H9 (cell line): ENCODE measurements at places on chromosomes 4 and X.
A peak's percentile ranks its signal among the peaks of the same experiment; 100 is the strongest.

GRCh38 chr4:90444904-90445303 is 317.7 kb downstream of the CCSER1 start:
- no peak for DNase-seq

GRCh38 chr4:150371869-150372268 is 210.1 kb upstream of the MAB21L2 start:
- no peak for DNase-seq

DNA sequence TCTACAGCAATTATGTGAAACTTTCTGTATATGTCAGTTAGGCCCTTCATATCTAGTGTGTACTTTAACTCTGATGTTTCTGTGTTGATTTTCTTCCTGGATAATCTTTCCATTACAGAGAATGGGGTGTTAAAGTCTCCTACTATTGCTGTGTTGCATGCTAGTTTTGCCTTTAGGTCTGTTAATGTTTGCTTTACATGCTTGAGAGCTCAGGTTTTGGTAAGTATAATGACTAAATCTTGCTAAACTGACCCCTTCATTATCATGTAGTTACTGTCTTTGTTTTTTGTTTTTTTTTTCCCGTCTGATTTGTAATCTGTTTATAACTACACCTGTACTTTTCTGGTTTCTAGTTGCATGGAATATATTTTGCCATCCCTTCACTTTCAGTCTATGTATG is 63.6 kb upstream of the UGT2B15 start:
- no peak for DNase-seq

GRCh38 chr4:112759313-112759712 is 122.4 kb downstream of the LARP7 start:
- peak; percentile 76 for DNase-seq

DNA sequence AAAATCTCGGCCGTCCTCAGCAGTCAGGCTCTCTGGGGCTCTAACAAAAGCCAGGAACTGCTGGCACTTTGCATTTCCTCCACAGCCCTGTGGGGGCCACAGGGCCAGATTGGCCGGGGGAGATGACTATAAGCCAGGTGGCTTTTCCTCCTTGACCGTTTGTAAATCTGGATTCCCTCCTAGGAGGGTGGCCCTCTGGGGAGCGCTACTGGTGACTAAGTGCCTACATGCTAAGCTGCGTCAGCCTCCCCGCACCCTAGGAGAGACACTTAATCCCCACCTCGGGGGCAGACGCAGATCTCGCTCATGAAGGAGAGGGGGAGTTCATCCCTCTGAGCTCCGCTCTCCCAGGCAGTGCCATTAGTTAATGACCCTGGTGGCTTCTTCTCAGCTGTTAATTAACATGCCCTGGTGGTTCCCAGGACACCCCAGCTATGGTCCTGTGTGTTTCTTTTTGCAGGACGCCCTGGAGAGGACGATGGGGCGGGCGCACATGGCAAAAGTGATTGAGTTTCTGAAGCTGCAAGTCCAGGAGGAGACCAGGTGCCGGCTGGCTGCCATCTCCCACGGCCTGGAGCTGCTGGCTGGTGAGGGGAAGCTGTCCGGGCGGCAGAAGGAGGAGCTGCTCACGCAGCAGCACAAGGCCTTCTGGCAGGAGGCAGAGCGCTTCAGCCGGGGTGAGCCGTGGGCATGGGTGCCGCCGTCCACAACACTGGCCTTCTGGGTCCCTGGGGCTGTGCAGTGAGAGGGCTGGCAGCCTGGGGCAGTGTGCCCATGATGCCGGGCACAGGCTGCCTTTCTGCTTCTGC is 41.6 kb downstream of the EVC start:
- DNase-seq: peak; percentile 90

DNA sequence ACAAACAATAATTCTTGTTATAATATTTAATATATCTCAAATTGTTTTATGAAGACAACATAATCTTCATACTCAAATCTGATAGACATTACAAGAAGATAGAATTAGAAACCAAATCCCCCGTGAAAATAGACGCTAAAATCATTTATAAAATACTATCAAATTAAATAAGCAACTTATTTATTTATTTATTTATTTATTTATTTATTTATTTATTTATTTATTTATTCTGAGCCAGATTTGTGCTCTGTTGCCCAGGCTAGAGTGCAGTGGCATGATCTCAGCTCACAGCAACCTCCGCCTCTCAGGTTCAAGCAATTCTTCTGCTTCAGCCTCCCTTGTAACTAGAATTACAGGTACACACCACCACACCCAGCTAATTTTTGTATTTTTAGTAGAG is 294.9 kb upstream of the MAGEC2 start:
- DNase-seq: no peak
